Dorsolateral prefrontal cortex (tissue), 122 donors: ENCODE measurements at places on chromosomes 11 and 22.

DNA sequence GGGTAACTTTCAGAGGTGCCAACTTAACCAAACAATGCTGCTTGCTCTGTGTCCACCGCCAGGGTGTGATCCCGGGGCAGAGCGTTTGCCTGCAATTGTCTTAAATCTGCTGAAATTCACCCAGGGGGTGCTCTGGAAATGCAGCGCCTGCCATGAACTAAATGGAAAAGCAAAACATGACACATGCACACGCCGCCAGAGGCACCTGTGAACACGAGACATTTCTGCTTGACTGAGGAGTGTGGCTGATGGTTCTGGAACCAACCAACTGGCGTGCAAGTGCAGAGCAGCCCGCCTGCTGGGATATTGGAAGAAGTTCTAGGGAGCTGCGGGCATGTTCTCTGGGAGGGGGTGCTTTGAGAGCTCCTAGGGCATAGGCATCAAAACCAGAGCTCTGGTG is 30.4 kb downstream of the DSCAML1 start:
- no peak for DNase-seq

- DNase-seq: no peak
Observed at GRCh38 chr11:66953081-66953833, 4.9 kb downstream of the PC start.

DNA sequence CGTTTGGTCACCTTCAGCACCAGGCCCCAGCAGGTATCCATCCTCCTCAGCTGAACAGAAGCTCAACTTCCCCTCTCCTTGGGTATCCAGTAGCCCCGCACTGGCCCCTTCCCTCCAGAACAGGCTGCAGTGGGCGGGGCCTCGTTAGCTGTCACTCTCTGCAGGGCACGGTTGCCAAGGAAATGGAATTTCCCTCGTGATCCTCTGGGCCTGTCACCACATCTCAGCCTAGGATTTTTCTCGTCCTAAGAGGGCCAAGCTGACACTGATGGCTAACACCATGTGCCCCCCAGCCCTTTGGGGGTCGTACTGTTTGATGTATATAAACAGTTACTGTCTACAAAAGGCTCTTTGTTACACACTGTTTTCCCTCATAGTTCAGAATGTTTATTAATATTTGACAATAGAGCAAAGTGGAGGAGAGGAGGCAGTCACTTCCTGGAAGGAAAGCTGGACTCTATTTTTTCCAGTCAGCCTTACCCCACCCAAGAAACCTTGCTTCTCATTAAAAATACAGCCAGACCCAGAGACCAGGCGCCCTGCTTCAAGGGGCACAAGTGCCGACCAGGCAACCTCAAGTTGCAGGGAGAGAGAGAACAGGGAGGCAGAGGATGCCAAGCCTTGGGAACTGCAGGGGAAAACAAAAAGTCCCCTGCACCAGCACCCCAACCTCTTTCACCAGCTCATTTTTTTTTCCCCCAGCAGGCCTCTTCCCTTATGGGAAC is 44.5 kb downstream of the FEZ1 start:
- peak; percentile 90 for DNase-seq

GRCh38 chr11:122140500-122140899 is 24.5 kb upstream of the BLID start:
- DNase-seq: no peak

GRCh38 chr22:44592824-44593148 is 94.8 kb upstream of the RTL6 start:
- no peak for DNase-seq

- peak; percentile 75 for DNase-seq
Observed at GRCh38 chr22:37983860-37984791, at the start of gene SOX10. TSS of gene SOX10 (minus strand) at chr22:37984555. CDS start at chr22:37983784, 771 bp downstream.

GRCh38 chr11:83021780-83022125 is 49.9 kb downstream of the RAB30 start:
- DNase-seq: no peak

- DNase-seq: no peak
Observed at GRCh38 chr11:9095421-9095820, 4.0 kb upstream of the SCUBE2 start.

- DNase-seq: no peak
Observed at GRCh38 chr11:124115782-124116616, 749 bp downstream of the VWA5A start.

- DNase-seq: peak; percentile 40
Observed at GRCh38 chr11:61963016-61963281, 4.5 kb downstream of the FTH1 start.

DNA sequence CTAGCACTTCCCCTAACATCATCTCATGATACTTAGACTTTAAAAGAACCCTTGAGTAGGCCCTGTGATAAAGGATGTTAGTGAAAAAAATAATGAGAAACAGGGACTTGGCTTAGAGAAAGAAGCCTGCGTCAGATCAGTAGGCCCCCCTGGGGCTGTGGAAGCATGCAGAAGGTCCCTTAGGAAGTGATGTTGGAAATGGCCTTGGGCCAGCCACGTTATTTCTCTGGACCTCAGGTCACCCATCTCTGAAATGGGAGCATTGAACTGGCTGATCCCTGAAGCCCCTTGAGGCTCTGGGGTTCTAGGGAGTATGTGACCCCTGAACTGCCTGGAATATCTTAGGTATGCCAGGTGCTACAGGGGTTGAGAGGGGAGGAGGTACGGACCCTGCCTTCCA is 40.2 kb downstream of the MCM5 start:
- no peak for DNase-seq

- no peak for DNase-seq
Observed at GRCh38 chr11:112565551-112565950, 304.9 kb upstream of the PLET1 start.

GRCh38 chr11:88341522-88342251 is 4.2 kb upstream of the CTSC start:
- DNase-seq: no peak

- no peak for DNase-seq
Observed at GRCh38 chr11:1073261-1073724, 1.4 kb upstream of the MUC2 start.

GRCh38 chr22:42367980-42368378 is 64.2 kb downstream of the NFAM1 start:
- DNase-seq: no peak

DNA sequence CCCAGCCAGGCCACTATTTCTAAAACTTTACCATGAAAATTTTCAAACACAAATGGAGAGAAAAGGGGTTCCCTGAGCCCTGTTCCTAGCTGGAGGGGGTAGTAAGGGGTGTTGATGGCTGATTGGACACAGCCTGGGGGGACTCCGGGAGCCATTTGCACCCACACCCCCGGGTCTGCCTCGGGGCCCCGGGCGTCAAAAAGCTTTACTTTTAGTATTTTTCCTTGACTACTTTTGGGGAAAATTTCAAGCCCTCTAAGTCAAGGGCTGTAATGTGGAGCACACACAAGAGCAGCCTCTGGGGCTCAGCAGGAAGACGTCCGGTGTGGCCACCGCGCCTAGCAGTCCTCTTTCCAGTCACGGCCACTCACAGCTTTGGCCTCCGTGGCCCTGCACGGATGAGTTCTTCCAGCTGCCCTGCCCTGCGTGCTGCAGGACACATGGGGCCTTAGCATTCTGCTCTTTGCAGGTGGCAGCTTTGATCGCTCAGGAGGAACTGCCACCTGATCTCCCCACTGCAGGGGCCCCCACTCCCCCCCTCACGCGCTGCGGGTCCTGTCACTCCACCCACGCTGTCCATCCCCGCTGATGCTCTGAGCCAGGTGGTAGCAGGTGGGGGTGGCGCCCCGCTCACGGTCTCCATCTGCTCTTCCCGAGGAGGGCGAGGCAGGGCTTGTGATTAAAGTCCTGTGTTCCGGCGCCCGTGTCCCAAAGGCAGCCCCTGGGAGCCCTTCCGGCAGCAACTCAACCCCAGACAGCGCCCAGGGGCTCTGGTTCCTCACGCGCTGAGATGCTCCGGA is 14.4 kb downstream of the RNH1 start:
- no peak for DNase-seq

GRCh38 chr11:68266936-68267880 is 4.6 kb downstream of the C11orf24 start:
- DNase-seq: no peak

- peak; percentile 27 for DNase-seq
Observed at GRCh38 chr11:2096011-2096918, 42.9 kb downstream of the IGF2 start.

DNA sequence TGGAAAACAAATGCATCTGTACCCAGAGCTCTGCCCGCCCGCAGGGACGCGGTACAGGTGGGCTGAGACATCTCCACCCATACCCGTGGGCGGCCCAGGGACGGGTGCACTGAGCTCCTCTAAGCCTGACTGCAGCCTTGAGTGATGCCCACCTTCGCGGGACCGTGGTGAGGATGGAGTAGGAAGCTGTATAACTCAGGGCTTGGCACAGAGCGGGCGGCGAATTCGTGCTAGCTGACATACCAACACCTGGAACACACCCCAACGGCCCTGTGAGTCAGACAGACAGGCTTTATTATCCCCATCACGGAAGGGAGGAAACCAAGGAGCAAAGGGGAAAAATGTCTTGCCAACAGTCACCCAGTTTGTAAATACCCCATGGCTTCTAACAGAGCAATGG is 61.9 kb downstream of the SMCO4 start:
- DNase-seq: no peak

DNA sequence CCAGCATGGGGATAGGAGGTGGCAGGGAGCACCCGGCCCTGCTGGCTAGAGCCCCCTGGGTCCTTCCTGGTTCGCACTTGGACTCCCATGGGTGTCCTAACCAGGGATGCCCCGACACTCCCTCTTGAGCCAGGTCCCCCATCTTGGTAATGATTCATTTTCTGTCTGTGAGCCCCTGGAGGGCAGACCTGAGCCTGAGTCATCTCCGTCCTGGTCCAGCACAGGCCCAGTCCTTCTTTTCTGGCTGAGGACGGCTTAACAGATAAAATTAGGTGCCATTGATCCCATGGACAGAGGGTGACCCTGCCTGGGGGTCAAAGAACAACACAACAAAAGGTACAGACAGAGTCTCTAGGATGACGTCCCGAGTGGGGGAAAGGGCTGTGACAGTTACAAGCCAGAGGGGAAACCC is 3.5 kb downstream of the RHOD start:
- DNase-seq: no peak

- no peak for DNase-seq
Observed at GRCh38 chr22:50548040-50548920, 2.6 kb downstream of the KLHDC7B start.

DNA sequence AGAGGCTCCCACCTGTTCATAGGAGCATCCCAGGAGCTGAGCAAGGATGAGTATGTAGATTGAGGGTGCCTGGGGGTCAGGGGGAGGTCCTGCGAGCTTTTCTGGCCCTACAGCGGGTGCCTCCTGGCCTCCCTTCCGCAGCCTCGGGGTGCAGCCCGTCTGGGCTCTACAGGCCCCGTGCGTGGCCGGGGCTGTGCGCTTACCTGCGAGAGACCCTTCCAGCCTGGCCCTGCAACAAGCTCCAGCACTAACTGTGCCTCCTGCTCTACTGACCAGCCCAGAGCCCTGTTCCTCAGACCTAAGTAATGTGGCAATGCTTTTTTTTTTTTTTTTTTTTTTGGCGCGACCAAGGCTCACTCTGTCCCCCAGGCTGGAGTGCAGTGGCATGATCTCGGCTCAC is 1129.1 kb downstream of the BRD1 start:
- no peak for DNase-seq

GRCh38 chr11:48051217-48051830 is 71.0 kb downstream of the PTPRJ start:
- DNase-seq: peak; percentile 15

GRCh38 chr11:93648158-93648557 is 13.3 kb upstream of the CEP295 start:
- DNase-seq: no peak

DNA sequence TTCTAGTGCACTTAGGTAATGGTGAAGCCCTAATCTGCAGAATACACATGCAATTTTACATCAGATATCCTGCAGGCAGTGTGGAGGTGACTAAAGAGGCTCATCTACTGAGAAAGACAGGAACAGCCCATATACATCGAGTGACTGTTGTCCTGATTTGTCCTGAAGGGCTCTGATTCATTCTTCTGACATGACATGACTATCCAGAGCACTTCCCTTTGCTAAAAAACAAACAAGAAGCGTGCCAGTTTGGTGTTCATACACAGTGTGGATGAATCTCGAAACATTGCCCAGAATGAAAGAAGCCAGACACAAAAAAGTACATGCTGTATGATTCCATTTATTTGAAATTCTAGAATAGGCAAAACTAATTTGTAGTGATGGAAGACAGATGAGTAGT is 48.0 kb upstream of the AMPD3 start:
- no peak for DNase-seq

DNA sequence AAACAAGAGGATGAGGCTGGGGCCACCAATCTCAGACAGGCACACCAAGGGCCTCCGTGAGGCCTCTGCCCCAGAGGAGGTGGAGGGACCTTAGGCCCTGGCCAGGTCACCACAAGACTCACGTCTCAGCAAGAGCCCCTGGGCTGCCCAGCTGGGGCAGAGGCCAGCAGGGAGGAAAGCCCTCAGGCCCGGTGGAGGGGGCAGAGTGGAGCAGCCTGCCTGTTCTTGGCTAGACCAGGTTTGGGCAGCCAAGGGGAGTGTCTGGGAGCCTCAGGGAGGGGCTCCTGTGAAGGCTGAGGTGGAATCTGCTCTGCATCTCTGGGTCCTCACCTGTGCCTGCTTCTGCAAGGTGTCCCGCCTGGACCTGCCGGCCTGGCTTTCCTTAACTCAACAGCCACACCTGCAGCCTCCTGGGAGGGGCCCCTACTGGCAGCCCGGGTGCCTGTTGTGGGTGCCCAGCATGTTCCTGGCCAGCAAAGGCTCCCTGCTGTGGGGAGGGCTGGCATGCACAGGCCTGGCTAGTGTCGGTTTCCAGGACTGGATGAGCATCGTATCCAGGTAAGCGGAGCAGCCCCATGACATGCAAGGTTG is 11.9 kb downstream of the TTLL12 start:
- DNase-seq: no peak

GRCh38 chr22:44181912-44182587 is 1.3 kb downstream of the PARVG start:
- DNase-seq: no peak

GRCh38 chr11:40514124-40514523 is 945.3 kb downstream of the LRRC4C start:
- no peak for DNase-seq
